ENCODE measurements at places on chromosomes 6 and 20.

- DNase-seq = no peak
Measured at GRCh38 chr6:118344014-118344670, 204.0 kb upstream of the PLN start.

DNA sequence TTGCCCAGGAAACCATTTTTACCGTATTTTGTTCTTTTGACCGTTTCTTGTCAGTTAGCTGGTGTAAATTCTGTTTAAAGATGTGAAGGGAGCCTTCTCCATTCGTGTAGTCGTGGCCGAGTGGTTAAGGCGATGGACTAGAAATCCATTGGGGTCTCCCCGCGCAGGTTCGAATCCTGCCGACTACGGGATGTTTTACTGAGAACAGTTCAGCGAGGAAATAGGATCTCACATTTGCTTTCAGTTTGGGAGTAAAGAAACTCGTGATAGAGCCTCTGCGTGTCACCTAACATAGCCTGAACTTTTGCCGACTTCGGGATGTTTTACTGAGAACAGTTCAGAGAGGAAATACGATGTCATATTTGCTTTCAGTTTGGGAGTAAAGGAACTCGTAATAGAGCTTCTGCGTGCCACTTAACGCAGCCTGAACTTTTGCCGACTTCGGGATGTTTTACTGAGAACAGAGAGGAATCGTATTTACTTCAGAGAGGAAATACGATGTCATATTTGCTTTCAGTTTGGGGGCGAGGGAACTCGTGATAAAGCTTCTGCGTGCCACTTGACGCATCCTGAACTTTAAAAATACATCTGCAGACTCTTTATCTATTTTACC, 5.9 kb upstream of the ZNF184 start:
- peak; percentile 80 for DNase-seq

DNA sequence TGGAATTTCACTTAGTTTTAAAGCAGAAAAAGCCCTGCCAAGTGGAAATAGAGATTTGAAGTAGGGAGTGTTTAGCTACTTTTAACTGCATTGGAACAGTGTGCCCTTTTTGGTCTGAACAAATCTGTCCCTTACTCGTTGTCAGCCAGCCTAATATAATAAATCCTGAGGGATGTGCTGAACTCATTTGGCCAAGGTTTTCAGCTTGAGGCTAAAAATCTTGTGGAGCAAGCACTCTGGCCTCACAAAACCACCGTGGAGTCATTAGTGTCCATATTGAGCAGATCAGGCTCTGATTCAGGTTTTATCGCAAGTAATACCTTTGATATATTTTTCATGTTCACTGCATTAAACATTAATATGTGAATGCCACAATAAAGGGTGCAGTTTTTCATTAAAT, 383.5 kb downstream of the FRK start:
- DNase-seq = no peak

GRCh38 chr6:151535476-151536187, 41.8 kb downstream of the CCDC170 start:
- DNase-seq = no peak

- DNase-seq = no peak
Measured at GRCh38 chr6:16717275-16717942, 43.9 kb downstream of the ATXN1 start.

- DNase-seq = no peak
Measured at GRCh38 chr20:14720251-14720650, 382.8 kb upstream of the FLRT3 start.

DNA sequence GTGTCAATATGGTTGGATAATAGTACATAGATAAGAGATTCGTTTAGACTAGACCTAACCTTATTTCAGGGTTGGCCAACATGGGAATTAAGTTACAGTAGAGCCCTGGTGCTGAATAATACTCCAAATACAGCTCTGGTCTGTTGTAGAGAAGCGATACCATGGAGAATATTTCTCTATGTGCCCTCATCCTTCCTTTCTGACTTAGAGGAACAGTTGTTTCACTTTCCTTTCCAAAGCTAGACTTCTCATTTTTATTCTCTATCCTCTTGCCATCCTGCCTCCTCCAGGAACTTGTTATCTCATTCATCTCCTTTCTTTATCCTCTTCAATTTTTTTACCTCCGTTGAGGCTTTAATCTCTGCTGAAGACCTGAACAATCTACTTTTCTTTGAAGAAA, 68.9 kb downstream of the EDN1 start:
- DNase-seq = no peak

- no peak for DNase-seq
Measured at GRCh38 chr6:50185006-50185405, 135.3 kb upstream of the DEFB112 start.

GRCh38 chr6:128574402-128574801, 54.0 kb upstream of the PTPRK start:
- no peak for DNase-seq

DNA sequence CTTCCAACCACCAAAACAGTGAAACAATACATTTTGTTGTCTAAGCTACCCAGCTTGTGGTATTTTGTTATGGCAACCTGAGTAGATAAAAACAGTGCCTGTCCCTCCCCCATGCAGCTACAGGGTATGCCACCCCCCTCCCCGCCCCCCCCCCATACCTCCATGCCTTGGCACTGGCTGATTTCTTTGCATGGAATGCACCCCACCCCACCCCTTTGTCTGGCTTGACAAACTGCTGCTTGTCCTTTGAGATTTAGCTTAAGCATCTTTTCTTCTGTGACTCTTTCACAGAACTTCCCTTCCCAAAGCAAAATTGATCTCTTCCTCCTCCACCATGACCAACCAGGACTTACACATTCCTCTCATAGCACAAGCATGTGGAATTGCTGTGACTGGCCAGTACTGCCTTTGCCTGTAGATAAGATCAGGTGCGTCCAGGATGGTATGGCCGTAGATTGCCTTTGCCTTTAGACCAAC, 64.6 kb upstream of the ADGRF1 start:
- DNase-seq = no peak

DNA sequence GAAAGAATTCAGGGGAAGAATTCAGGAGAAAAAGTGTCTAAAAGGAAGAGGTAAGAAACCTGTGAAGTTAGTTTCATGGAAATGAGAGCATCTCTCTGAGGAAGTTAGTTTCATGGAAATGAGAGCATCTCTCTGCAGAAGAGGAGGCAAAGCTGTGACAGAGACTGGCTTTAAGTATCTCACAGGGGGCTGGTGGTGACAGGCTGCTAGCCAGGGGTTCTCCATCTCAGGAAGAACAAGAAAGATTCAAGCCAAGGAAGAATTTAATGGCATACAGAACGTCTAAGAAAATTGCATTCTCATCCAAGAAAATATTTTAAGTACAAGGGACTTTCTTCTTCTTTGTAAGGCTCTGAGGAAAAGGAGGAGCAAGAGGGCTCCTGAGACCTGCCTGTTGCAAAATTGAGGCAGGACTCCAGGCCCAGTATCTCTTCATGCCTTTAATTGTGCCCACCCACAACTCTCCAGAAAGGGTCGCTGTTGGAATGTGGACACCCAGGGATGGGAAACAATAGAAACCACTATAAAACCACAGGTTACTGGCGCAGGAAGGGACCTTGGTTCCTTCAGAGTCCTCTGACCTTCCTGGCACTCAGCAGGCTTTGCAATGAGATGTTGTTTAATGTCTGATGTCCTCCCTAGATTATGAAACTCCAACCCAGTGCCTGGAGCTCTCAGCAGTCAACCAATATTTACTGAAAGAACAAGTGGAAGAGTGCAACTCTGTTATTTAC, 136.8 kb downstream of the FNDC1 start:
- DNase-seq = no peak

DNA sequence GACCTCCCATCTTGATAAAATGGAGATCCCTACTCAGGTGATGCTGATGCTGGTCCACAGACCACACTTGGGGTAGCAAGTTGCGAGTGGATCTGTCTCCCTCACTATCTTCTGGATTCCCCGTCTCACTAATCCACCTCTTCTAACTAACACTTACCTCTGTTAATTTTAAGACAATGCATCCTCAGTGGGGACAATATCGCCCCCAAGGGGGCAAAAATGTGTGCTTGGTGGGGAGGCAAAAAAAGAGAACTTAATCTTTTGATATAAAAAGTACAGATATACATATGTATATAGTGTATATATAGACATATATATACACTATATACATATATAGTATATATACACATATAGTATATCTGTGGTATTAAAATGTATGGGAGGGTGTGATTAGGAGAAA, 4.3 kb downstream of the LRFN2 start:
- no peak for DNase-seq
